Stimulated activated CD8-positive, alpha-beta memory T cell treated with anti-CD3 and anti-CD28 coated beads, Interleukin-4, amount 100 ng/mL, for 48 hours (primary cell): ENCODE measurements at places on chromosomes 16 and 17.
A peak's percentile ranks its signal among the peaks of the same experiment; 100 is the strongest.

GRCh38 chr16:29961127-29961478 is 776 bp upstream of the TMEM219 start:
- no peak for DNase-seq

- DNase-seq = no peak
These were observed 2.1 kb upstream of the LYRM9 start for GRCh38 chr17:27895123-27895895.

DNA sequence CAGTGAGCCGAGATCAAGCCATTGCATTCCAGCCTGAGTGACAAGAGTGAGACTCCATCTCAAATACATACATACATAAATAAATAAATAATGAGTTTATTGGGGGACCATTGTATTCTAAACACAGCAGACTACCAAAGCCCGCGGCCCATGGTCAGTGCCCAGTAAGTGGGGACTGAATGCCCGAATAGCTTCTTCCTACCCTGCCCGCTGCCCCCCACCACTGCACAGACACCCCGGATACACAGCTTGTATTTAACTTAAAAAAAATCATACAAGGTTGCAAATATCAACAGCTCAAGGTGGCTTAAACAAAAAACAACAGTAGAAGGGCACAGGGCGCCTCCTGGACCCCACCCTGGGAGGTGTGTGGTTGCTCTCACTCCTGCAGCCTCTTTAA is 22.6 kb upstream of the TLK2 start:
- DNase-seq = no peak

DNA sequence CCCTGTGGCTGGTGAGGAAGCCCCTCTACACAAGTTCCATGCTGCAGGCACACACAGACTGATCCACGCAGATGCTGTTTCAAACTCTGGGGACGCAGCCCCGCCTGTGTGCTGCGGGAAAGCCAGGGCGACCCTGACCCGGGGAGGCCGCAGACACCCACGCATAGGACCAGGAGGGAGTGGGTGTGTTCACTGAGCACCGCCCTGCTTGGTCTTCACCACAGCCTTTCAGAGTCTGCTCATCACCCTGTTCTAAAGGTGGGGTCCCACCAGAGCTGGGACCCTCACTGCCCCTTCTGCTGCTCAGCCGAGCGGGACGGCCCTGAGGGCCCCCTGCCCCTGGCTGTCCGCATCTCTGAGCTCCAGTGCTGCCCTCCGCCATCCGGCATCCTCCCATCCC is 7.5 kb downstream of the TSPAN10 start:
- no peak for DNase-seq

- DNase-seq = no peak
These were observed 167.8 kb downstream of the SNX29 start for GRCh38 chr16:12144355-12144754.

- no peak for DNase-seq
These were observed 70.8 kb downstream of the MAP2K6 start for GRCh38 chr17:69485251-69485661.

GRCh38 chr16:24130494-24131085 is 125.5 kb upstream of the CACNG3 start:
- DNase-seq = peak; percentile 1

DNA sequence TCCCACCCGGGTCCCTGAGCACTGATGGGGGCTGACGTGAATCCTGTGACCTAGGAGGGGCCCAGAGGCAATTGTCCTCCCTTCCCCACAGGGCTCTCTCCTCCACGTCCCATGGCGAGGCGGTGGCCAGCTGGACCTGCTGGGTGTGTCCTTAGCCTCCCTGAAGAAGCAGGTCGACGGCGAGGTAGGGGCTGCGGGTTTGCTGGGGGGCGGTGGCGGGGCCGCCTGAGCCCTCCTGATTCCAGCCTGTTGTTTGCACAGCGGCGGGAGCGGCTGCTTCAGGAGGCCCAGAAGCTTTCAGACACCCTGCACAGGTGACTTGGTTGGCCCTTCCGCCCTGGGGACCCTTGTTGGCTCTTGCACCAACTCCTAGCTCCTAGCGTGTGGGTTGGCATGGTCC is 1.7 kb downstream of the CHTF18 start:
- no peak for DNase-seq

- DNase-seq = peak; percentile 45
These were observed 3.2 kb upstream of the NLRP1 start for GRCh38 chr17:5587438-5588032.

DNA sequence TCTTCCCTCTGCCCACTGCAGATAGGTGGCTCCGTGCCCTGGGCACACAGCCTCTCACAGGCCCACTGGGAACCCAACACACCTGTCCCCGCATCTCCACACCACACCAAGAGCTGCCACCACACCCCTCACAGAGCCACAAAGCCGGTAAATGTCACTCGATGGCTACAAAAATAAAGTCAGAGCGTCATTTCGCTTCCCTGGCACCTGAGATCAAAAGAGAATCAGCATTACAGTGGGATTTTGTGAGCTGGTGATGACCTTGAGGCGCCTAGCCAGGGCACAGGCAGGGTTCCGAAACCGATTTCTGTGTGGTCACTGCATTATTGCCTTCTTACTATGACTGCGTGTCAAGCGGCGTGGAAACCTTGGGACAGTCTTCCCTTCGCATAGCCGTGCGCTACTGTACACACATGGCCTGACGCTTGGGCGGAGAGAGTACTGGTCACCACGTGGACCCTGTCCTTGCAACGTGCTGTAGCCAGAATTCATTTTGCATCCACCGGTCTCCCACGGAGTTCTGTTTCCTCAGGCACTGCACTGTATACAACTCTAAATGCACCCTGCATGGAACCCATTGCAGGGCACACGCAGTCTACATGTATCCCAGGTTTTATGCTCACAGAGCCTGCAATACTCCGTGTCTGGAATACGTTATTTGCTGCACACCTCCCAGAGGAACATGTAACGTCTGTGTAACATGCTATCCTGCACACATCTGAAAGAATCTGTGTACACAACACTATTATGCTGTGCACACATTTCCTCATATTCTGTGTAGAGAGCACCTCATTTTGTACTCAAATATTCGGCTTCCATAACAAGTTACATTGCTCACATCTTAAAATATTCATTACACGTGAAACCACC is 5.8 kb upstream of the FOXF1 start:
- DNase-seq = no peak

DNA sequence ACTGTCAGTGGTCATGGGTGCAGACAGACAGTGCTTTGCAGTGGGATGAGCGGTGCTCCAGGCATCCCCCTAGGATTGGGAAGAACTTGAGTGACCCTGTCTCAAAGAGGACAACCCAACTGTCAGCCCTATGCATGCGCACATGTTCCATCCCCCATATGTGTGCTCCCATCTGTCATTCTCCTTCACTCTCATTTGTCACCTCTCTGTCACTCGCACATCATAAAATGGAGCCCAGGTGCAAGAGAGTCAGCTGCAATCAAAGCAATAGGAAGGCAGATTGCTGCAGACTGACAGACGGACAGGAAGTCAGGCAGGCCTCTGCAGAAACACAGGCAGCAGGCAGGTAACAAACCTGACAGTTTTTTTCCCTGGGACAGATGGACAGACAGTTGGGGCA is 101.8 kb upstream of the CCL1 start:
- no peak for DNase-seq

DNA sequence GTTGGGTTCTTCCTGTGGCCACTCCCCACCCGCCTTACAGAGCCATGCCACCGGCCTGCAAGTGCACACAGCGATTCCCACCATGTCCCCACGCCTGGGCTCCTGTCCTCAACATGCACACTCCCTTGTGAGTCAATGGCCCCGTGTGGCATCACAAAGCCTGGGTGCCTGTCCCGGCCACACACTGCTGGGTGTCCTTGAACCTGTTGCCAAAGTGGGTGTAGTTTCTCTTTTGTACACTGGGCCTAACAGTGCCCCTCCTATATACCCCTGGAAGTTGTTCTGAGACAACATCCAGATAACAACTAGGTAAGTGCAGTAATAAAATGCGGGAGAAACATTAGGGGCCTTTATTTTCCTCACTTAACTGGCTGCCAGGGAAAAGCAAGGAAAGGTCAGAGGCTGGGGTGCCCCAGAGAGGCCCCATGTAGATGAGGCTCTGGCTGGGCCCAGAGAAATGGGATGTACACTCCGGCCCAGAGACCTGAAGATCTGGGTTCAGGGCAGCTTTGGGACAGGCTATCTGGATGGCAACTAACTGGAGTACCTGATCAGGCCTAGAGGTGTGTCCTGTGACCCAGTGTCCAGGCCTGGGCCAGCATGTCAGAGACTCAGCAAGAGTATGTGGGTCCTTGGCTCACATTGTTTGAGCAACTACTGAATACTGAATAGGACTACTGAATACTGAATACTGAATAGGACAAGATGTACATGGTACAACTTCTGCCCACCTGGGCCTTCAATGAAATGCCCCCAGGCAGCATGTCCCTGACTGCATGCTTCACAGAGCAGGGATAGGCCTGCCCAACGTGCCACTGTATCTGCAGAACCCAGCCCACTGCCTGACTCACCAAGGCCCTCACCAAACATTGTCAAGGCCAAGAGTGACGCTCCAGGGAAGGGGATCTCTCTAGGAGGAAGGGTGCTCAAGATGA is 8.3 kb downstream of the ABCC3 start:
- DNase-seq = no peak

DNA sequence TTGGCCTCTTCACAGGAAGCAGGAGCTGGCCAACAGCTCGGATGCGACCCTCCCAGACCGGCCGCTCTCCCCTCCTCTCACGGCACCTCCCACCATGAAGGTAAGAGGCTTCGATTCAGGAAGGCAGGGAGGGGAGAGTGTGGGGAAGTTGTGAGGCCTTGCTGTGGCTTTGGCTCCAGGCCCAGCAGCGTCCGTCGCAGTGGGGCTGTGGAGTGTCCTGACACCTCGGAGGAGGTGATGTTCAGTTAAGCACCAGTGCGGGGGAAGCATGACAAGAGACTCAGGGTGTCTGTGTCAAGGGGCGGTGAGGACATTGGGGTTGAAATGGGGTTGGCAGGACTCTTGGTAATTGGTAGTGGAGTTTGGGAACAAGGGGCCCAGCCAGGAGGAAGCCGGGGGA is 109.0 kb downstream of the RAP1GAP2 start:
- DNase-seq = no peak

DNA sequence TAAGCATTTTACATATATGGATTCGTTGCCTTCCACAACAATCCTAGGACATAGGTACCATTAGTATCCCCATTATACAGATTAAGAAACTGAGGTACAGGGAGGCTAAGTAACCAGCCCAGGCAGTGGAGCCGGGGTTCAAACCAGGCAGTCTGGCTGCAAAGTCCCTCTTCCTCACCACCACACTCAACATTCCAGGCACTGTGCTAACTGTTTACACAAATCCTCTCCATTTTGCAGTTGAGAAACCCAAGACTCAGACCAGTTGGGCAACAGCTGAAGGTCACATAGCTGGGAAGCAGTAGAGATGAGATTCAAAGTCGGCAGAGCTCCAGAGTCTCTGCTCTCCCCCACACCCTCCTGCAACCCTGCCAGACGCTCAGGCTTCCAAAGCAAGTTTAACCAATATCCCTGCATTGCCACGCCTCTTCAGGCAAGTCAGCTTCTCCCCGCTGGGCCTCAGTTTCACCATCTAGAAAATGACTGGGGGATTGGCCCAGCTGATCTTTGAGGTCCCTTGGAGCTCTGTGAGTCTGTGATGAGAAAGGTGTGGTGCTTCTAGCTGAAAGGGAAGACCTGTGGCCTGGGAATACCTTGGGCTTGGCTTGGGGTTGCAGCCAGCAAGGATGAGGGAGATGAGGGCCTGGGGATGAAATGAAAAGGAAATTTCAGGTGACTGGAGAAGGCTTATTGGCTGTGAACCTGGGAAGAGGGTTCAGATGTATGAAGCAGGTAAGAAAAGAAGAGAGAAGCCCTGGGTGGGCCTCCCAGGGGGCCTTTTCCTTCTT is 14.0 kb downstream of the CCR7 start:
- peak; percentile 43 for DNase-seq

GRCh38 chr16:75196836-75197235 is 10.1 kb downstream of the CTRB2 start:
- no peak for DNase-seq

- DNase-seq = no peak
These were observed 18.3 kb upstream of the LITAF start for GRCh38 chr16:11604783-11605563.

DNA sequence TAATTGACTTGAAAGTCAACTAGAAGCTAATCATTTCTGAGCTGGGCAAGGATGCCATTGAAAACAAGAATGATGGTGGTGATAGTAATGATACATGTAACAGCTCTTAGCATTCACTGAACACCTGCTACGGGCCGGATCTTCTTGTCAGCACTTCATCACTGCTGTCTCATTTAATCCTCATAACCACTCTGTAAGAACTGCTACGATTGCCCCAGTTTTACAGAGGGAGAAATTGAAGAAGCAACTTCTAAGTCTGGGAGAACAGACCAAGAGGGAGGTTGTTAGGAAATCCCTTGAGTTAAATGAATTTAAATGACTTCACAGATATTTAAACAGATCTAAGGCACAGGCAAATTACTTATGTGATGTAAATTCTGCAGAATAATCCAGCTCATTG is 7.0 kb upstream of the GAN start:
- DNase-seq = no peak

GRCh38 chr17:45366691-45367090 is 49.9 kb upstream of the MAP3K14 start:
- DNase-seq = no peak

- no peak for DNase-seq
These were observed 8.5 kb upstream of the BAIAP2 start for GRCh38 chr17:81026266-81027036.

- DNase-seq = no peak
These were observed 14.3 kb downstream of the SLC16A3 start for GRCh38 chr17:82242977-82243647.

GRCh38 chr17:71866095-71866494 is 254.7 kb upstream of the SOX9 start:
- no peak for DNase-seq

DNA sequence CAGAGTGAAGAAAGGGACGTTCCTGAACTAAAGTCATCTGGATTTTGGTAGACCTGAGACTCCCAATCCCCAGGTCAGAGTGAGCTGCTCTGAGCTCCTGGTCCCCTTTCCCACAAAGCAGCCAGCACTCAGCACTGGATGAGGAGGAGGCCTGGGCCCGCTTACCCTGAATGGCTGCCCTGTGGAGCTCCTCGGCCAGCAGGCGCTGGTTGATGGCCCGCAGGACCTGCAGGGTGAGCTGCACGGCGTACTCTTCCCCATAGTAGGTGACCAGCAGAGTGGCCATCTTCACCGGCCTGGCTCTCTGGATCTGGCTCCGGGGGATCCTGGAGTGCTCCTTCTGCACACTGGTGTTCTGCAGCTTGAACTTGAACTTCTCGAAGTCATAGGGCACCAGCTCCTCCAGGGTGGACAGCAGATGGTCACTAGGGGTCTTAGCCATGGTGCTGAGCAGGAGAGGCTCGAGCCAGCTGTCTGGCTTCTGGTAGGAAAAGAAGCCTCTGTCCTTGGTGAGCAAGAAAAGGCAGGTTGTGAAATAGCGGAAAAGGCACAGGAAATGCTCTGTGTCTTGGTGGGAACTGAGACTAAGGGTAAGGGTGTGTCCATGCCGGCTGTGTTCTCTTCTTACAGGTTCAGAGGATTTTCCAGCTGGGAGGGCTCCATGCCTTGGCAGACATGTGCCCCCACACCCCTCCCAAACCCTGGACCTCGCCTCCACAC is at the start of gene MEFV:
Gene MEFV (minus strand): TSS at position 488 of the 720 bp plus-strand sequence. CDS start 46 bp downstream, at position 442.
- no peak for DNase-seq

GRCh38 chr16:73131156-73131862 is 83.4 kb upstream of the ZFHX3 start:
- no peak for DNase-seq

- DNase-seq = no peak
These were observed 4.0 kb downstream of the AMFR start for GRCh38 chr16:56421313-56421712.
